HTR-8/SVneo (cell line): ENCODE measurements at places on chromosomes 1 and 21.

- DNase-seq, result no peak
Measured at GRCh38 chr21:16422702-16423101, 692.9 kb downstream of the USP25 start.

DNA sequence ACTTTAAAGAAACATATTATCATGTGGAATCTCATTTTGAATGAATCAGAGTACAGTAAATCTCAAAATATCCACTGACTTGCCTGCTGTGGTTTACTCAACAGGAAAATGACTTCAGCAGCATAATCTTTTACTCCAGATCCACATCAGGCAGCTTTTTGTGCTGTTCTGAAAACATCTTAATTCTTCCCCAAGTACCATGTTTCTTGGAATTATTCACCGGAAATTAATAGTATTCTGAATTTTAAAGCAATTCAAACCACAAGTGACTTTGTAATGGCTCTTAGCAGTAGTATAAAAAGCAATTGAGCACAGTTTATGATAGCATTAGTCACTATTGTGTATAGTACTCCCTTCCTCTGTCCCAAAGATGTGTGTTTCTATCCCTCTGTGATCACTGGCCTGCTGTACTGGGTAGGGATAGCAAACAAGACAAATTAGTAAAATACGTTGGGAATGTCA, 64.2 kb upstream of the ERRFI1 start:
- peak; percentile 45 for DNase-seq

DNA sequence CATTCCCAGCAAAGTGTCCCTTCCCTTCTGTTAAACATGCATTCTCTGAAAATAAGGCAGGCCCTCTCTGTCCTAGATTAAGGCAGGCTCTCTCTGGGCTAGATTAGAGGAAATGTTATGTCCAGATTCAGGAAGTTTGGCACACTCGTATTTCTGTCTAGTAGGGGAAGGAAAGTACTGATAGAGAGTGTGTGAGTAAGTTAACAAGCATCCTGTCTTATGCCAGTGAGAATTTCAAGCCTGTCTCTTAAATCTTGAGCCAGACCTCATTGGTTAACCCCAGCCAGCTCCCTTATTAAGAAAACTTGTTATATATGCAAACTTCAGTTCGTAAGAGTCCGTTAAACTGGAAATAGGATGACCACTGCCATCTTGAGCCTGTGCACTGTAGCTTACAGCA, 31.6 kb downstream of the IGSF5 start:
- no peak for DNase-seq

DNA sequence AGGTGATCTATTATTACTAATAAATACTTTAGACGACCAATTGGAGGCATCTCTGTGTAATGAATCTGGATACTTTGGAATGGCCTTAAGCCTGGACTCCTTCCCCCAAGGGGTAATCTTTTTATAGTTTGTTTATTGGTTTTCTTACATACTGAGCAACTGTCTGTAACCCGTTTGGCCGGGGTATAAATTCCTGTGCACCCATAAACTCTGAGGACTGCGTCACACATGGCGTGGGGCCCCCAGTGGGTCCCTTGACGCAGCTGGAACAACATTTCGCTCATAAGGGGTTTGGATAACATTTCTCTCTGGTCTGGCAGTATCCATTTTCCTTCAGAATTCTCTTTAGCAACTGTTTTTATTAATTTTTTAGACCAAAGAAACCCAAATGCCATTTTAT, 26.5 kb downstream of the SCCPDH start:
- DNase-seq, result no peak

- DNase-seq, result no peak
Measured at GRCh38 chr1:219560856-219561255, 52.0 kb downstream of the ZC3H11B start.

- DNase-seq, result peak; percentile 73
Measured at GRCh38 chr1:234610061-234610665, at the start of gene IRF2BP2. Gene IRF2BP2, minus strand, starts transcription at chr1:234610178. Its CDS starts 684 bp downstream, at chr1:234609494.

GRCh38 chr1:240242601-240243144, 151.0 kb downstream of the FMN2 start:
- peak; percentile 66 for DNase-seq

DNA sequence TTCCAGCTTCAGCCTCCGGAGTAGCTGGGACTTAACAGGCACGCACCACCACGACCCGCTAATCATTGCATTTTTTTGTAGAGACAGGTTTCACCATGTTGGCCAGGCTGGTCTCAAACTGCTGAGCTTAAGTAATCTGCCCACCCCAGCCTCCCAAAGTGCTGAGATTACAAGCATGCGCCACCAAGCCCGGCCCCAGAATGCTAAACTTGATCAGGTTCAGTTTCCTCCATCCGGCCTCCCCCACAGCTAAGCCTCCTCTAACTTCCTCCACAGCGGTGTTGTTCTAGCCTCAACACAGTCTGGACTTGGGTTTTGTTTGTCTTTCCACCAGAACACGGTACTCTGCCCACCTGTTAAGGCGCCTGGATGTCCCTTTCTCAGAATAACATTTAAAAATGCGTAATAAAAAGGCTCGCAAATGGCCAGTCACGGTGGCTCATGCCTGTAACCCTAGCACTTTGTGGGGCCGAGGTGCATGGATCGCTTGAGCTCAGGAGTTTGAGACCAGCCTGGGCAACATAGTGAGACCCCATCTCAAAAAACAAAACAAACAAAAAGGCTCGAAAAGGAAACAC, 2.4 kb downstream of the PARP1 start:
- no peak for DNase-seq

- DNase-seq, result no peak
Measured at GRCh38 chr1:55580845-55581332, 365.7 kb upstream of the USP24 start.

GRCh38 chr1:53196485-53197290, at the start of gene CPT2:
Gene CPT2, plus strand, starts transcription at chr1:53196824. Its CDS starts 120 bp downstream, at chr1:53196944.
- DNase-seq, result peak; percentile 92

GRCh38 chr1:15245593-15246360, 1.2 kb upstream of the FHAD1 start:
- DNase-seq, result no peak

GRCh38 chr1:228752675-228753265, 17.5 kb downstream of the RHOU start:
- no peak for DNase-seq

- no peak for DNase-seq
Measured at GRCh38 chr1:206066479-206067171, 13.7 kb downstream of the RHEX start.

GRCh38 chr21:29342363-29342957, 43.7 kb downstream of the BACH1 start:
- DNase-seq, result peak; percentile 86

DNA sequence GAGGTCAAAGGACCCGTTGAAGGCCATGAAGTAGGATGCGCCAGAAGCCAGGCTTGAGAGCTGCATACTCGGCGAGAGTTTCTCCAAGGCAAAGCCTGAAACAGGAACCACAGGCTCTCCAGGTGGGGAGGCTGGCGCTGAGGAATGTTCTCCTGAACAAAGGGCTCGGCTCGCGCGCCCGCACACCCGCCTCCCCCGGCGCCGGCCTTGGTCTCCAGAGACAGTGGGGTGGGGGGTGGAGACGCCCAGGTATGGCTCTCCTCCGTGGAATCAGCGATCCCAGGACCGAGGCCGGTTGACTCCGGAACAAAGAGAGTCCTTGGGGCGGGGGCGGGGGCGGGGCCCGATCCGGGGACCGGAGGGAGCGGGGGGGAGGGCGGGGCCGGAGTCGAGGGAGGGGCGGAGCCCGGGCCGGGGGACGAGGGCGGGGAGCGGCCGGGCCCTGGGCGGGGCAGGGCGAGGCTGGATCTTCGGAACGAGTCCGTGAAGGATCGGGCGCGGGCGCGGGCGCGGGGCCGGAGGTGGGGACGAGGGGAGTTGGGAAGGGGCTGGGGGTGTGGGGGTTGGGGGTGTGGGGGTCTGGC, 85.0 kb downstream of the NKAIN1 start:
- peak; percentile 70 for DNase-seq

DNA sequence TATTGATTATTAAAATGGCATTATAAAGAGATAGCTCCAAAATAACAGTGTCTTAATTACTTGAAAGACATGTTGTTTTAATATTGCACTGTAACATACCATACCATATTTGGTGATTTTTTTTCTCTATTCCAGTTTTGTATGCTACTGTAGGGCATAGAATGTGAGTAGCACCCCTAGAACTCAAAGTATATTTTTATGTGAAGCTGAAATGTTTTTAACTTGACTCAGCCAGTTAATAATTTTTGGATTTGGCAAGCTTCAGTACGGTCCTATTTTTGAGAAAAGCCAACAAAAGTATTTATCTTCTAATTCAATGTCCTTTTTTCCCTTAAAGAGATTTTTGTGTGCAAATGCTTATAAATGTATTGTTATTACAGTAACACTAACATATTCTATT, 593.8 kb downstream of the USP25 start:
- no peak for DNase-seq

DNA sequence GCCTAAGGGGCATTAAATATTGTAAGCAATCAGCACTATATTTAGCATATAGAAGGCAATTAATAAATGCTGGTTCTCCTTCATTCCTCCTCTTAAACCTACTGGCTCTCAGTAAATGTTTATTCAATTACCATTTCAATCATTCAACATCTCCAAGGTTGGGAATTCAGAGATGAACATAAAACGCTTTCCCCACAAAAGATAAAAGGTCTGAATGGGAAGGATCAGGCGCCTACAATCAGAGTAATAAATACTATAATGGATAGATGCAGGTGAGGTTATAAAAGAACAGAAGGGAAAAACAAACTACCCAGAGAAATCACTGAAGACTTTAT, 407 bp upstream of the KTI12 start:
- no peak for DNase-seq

DNA sequence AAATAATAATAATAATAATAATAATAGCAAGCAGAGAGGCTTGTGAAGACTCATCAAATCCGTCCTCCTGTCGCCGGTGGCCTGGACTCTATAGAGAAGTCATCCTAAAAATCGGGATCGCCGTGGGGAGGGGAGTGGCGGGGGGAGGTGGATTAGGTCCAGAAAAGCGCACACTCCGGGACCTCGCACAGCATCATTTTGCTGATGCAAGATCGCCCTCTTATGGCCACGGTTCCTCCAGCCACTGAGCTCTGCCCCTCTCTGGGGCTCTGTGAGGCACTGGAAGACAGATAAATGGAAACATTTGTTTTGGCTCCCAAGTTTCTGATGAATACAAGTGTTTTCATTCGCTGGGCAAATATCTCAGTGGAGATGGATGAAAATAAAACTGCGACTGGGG, 612.0 kb downstream of the MATN1 start:
- peak; percentile 38 for DNase-seq

DNA sequence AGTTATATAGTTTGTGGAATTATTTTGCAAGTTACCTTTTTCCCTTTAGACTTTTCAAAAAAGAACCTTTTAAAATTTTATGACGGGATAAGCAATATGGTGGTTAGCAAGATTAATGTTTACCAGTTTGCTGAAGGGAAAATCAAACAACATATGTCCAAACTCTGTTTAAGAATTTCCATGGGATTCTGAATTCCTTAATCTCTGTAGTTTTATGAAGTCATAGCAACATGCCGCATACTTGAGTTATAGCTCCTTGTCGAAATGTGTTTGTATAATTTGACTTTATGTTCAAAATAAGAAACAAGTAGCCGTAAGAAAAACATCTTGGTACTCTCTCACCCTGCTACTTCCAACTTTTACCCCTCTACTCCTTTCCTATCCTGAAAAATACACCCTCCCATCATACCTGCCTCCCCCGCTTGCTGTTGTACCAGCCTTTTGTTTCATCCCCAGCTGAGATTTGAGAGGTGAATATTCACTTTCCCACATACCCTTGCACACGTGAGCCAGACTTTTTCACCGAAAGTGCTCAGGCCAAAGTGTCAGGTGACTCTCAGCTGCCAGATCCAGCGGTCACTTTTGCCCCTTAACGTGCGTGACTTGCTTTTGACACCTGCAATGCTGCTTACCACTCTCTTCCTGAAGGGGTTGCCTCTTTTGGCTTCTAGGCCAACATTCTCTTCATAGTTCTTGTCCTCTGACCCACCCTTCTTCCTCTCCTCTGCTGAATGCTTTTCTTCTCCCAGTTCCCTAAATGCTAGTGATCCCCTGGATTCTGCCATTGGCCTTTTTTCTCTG, 83.5 kb upstream of the ZNF326 start:
- DNase-seq, result no peak
